Stimulated activated CD8-positive, alpha-beta memory T cell treated with anti-CD3 and anti-CD28 coated beads, Interleukin-7, amount 100 ng/mL, for 1 hour (primary cell): ENCODE measurements at places on chromosomes 16 and 17.
A peak's percentile ranks its signal among the peaks of the same experiment; 100 is the strongest.

- DNase-seq = peak; percentile 75
Observed at GRCh38 chr17:2336215-2336851, at the start of gene TSR1. TSS of gene TSR1 (minus strand) at chr17:2336457. CDS start at chr17:2336427, 30 bp downstream.

DNA sequence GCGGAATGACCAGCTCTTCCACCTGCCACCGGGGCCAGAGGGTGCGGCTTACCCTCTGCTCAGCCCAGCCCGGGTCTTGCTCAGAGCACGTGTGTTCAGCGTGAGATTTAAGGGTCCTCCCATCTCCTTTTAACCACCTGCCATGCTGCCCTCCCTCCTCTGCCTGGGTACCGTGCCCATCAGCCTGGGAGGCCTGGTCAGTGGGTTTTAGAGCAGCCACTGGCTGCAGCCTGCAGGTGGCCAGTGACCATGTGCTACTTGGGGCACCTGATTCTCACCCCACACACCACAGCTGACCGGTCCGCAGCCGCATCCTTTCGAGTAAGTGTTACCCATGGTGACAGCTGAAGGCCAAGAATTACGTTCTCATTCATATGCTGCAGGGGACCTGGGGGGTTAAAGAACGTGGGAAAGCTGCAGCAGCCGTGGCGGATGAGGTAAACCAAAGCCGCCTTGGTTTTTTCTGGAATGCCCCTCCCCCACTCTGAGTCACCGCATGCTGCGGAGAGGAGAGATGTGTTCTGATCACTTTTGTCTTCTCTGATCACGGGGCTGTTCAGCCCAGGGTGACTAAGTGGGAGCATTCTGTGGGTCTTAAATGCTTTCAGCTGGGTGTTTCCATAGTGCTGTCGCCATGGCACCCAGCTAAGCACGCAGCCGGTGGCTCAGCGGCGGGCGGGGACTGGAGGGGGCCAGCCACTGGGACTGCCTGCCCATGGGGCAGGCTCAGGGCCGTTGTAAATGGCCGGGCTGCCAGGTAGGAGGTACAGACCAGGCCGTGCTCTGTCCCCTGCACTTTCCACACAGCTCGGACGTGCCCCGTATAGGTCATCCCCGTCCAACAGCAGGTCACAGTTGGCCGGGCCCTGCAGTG, 59.8 kb downstream of the BAIAP2 start:
- peak; percentile 77 for DNase-seq

DNA sequence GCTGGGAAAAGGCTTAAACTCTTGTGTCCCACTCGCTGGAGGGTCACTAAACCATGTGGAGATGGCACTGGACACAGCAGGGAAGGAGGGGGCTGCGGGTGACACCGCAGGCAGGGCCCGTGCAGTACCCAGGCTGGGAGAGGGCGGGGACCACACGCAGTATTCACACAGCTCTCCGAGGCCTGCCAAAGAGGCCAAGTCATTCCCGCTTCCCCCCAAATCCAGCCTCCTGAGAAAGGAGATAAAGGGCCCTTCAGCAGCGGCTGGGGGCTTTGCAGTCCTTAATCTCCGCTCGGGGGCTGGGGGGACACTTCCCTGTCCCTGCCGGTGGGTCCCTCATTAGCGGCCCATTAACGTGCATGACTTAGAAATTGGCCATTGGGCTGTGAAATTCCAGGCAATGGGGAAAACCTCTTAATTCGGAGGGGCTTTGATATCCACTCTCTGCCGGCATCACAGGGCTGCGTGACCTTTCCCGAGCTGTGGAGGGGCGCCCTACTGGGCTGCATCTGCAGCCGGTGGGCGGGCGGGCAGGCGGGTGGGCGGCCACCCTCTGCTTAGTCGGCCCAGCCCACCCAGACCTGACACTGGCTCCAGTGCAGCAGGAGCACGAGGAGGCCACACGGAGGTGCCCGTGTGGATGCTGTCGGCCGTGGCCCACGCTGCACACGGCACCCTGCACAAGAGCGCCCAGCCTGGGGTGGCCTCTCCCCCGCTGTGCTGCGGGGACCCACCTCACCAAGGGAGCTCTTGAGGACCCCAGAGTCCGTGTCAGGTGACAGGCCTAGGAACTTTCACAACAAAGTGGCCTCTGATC, 2.6 kb upstream of the SLC38A8 start:
- no peak for DNase-seq

GRCh38 chr16:81821436-81822128, 42.5 kb downstream of the PLCG2 start:
- no peak for DNase-seq

DNA sequence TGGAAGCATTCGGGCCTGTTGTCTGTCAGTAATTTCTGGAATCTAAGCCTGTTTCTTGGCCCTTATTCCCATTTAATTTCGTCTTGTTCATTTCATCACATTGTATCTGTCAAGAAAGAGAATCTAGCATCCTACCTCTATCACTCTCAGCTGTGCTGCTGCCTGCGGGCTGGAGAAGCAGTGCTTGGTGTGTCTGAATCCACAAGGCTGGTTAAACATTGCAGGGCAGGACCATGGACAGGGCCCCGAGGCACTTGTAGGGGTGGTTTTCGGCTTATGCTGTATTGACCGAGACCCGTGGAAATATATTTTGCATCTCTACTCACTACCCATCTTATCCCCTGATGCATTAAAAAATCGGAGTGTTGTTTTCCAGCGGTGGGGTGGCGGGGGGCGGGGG, 3.1 kb downstream of the RAB11FIP4 start:
- no peak for DNase-seq

GRCh38 chr17:83180996-83181481, 101.6 kb downstream of the METRNL start:
- DNase-seq = no peak

- DNase-seq = no peak
Observed at GRCh38 chr17:2087597-2088211, 32.8 kb downstream of the HIC1 start.

DNA sequence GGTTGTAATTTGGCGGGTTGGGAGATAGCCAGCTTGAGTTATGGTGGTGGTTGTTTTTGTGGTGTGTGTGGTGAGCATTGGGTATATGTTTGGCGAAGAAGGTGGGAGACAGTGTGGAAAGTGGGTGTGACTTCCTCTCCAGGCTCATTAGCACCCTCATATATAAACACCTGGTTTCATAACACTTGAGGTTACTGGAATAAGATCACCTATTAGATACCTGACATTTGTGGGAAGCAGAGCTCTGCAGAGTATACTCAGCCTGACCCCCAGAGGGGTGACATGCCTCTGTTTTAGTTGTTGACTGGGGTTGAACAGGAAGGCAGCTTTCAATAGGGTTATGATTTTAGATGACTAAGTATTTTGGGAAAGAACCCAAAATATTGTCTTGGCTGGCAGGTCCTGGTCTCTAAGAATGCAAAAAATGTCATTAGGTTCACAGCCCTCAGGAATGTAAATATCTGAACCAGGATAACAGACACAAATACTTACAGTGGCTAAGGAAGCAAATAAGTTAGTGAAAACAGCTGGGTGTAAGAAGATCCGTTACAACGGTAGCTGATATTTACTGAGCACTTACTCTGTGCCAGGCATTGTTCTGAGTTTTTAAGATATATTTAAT, 18.3 kb upstream of the EFCAB13 start:
- DNase-seq = no peak

DNA sequence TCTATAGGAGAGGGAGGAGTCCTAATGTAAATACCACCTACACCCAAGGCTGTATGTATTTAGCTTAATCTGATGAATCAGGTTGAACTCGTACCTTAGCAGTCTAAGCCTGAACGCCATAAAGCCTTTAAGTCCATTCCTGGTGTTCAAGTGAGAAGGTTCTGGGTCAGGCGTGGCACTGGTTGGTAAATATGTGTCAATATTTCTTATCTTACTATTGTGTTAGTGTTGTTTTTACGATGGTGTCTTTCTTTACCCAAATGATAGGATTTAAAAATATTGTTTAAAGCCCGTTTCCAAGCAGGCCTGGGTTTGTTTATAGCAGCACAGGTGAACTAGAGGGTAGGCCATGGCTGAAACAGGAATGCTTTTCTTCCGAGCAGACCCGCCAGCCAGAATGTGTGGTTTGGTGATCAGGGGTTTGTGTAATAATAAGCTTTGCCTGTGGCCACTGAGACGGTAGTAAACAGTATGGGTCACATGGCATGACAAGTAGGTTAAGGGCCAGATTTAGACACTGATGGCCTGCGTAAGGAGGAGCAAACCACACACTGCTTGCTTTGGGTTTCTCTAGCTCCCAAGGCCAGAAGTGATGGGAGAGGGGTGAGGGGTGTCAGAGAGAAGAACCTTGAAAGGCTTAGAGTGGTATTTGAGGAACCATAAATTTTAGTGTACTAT, 3.3 kb downstream of the TMEM94 start:
- DNase-seq = no peak

DNA sequence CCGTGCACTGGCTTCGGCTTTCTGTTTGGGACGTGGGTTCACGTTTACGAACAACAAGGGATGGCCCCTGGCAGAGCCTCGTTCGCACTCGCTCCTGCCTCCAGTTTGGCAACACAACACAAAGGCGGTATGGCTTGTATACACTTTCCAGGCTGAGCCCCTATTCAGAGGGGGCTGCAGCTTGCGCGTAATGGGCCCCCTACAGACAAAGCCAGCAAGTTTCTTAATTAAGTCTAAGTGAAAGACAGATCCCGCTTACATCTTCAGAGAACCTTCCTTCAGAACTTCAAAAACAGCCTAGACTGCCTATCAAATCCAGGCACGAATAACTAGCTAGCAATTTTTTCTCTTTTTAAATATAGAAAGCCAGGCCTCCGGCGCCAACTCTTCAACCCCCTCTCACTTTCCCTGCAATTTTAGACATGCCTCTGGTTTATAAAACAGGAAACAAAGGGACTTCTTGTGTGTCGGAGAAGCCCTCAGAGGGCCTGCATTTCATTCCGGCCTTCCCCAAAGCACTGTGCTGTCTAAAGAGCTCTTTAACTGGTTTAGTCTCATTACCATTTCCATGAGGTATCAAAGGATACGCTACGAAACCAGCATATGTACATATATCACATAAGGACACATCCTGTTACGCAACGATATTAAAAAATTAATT, 244.9 kb downstream of the STX8 start:
- no peak for DNase-seq

DNA sequence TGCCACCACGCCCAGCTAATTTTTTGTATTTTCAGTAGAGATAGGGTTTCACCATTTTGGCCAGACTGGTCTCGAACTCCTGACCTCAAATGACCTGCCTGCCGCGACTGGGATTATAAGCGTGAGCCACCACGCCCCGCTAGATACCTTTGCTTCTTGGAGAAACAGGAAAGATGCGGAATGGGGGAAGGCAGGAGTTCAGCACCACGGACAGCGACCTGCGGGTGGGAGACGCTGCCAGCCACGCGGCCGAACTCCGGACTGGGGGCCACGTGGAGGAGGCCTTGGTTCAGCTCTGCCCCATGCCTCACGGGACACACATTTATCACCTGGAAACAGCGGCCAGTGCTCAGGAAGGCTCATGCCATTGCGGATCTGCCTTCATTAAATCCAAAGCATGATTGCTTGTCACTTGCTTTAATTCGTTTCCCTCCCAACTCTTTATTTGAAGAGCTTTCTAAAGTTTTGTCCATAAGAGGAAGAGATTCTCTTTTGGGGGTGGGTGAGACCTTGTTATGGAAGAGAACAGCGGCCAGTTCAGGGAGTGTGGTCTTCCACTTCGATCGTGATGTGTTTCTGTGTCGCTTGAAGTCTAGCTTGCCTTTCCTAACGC, 219.9 kb downstream of the ENGASE start:
- no peak for DNase-seq

- DNase-seq = peak; percentile 14
Observed at GRCh38 chr17:49817993-49818392, 29.5 kb downstream of the KAT7 start.

GRCh38 chr16:86553356-86553755, 1.7 kb downstream of the MTHFSD start:
- DNase-seq = no peak

- no peak for DNase-seq
Observed at GRCh38 chr16:70252355-70252988, 732 bp upstream of the EXOSC6 start.

GRCh38 chr17:66675991-66676371, 158.9 kb upstream of the CACNG5 start:
- DNase-seq = no peak

DNA sequence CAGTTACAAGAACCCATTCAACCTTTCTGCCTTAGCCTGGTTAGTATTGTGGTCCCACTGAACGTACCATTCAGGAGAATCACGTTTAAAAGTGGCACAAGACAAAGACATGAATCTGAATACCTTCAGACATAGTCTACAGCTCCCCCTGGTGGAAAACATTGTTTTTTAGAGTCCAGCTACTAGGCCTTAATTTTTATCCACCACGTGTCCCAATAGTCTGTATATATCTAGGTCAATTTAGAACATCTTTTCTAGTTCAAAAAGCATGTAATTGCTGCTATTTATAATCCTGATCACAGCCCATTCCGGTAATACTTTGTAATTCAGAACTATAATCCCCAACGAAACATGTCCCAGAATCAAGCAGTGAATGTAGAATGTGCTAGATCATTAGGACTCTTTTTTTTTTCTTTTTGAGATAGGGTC, 13.7 kb upstream of the GUCY2D start:
- no peak for DNase-seq

GRCh38 chr17:49440581-49440980, 25.9 kb upstream of the PHB1 start:
- DNase-seq = no peak

GRCh38 chr16:30395992-30396585, 869 bp downstream of the ZNF48 start:
- no peak for DNase-seq

- DNase-seq = no peak
Observed at GRCh38 chr17:75806822-75807500, 22.4 kb downstream of the UNK start.

- no peak for DNase-seq
Observed at GRCh38 chr16:66859397-66860068, 15.3 kb downstream of the CA7 start.

GRCh38 chr17:19592316-19592715, 56.2 kb upstream of the ALDH3A2 start:
- no peak for DNase-seq

DNA sequence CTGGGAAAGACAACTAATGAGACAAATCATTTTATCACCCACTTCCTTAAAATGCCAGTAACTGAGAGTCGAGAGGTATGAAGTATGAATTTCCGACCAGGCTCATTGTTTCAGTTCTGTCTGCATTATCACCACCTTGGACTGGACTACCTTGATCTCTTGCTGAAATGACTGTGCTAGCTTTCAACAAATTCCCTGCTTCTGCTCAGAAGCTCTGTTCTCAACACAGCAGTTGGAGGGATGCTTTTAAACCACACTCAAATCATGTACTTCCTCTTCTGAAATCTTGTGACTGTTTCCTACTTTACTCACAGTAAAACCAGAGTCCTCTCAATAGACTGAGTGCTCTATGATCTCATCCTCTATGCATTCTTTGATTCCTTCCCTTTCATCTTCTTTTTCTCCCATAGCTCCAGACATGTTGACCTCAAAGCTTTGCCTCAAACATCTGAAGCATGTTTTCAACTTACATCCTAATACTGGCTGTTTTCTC, 195.8 kb downstream of the KCNJ2 start:
- no peak for DNase-seq

- no peak for DNase-seq
Observed at GRCh38 chr17:74211912-74212208, 1.5 kb upstream of the TTYH2 start.
